Fibroblast of lung (primary cell): ENCODE measurements at places on chromosomes 3 and 15. TPM values are rescaled to one million over a fixed set of nuclear protein-coding genes. Genes with fewer than 3 reads are reported as not detected.

Gene VEPH1
- polyA plus RNA-seq, result 13.1 and 16.6 TPM in 2 replicates

Gene APBA2
- 9.5 and 11.8 TPM in 2 replicates for polyA plus RNA-seq

Gene FGF7
- polyA plus RNA-seq, result 61.5 and 165 TPM in 2 replicates

Gene CAND2
- polyA plus RNA-seq, result 1.6 and 2.5 TPM in 2 replicates

Gene SUSD5
- 0.75 and 1.4 TPM in 2 replicates for polyA plus RNA-seq

Gene CCR1
- polyA plus RNA-seq, result 0.99 and 9.9 TPM in 2 replicates

Gene HHATL
- not detected in 2 replicates for polyA plus RNA-seq

Gene TMCO5A
- polyA plus RNA-seq, result not detected in 2 replicates

Gene TLE3
- polyA plus RNA-seq, result 14.6 and 19.9 TPM in 2 replicates

Gene RARRES1
- 26.2 and 27.7 TPM in 2 replicates for polyA plus RNA-seq

Gene ADAMTS9
- polyA plus RNA-seq, result 0.69 and 0.82 TPM in 2 replicates

Gene INSYN1
- polyA plus RNA-seq, result 0.37 and 0.51 TPM in 2 replicates

Gene EID1
- 287 and 331 TPM in 2 replicates for polyA plus RNA-seq

Gene PPP1R14D
- polyA plus RNA-seq, result not detected in 2 replicates
